Activated gamma-delta T cell (primary cell): ENCODE measurements at places on chromosomes 1 and 21.

GRCh38 chr1:231194843-231195516, 33.1 kb downstream of the TRIM67 start:
- DNase-seq, result no peak

DNA sequence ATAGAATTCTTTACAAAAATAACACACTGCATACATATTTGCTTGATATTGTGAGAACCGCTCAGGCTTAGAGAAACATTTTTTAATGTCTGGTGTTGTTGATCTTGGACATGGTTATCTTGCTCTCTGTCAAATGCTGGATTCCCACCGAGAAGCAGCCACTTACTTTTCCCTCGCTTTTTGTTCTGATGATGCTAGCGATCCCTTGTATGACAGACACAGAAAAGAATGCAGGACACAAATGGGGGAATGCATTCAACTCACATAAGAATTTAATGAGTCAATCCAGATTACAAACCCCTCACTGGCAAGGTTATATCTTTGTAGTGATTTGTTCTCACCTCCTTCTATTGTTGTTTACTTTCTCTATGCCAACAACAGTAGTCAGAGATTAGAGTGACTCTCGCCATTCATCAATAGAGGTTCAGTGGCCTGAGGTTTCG, 76.8 kb upstream of the AKT3 start:
- no peak for DNase-seq

DNA sequence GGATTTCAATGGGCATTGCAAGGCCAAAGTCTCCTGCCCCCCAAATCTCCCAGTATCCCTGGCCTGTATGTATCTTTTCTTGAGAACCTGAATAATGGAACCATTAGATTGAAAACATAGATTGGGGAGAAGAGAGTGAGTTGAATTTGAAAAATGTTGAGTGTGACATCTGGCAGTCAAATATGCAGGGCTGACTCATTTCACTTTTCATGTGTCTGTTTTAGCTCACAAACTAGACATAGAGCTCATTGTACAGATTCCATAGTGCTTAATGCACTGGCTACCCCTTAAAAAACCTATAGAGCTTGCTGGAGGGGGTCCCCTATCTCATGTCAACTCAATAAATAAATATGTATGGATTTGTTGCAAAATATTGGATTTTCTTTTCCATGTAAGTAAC, 30.8 kb downstream of the DDR2 start:
- no peak for DNase-seq

DNA sequence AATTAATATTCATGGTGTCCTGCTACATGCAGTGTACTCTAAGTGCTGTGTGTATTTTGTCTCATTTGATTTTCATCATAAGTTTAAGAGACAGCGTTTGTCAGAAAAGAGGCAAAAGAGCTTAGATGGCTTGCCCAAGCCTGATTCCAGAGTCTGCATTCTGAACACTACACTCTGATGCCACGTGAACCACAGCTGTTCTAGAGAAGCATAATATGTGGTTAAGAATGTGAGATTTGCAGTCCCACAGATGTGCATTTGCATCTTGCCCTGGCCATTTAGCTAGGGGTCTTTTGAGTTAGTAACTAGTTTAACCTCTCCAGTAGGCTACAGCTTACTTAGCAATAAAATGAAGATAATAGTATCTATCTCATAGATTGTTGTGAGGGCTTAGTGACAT, 9.2 kb upstream of the GADD45A start:
- no peak for DNase-seq

- DNase-seq, result no peak
These were observed 81.5 kb downstream of the ERG start for GRCh38 chr21:38416791-38417190.

DNA sequence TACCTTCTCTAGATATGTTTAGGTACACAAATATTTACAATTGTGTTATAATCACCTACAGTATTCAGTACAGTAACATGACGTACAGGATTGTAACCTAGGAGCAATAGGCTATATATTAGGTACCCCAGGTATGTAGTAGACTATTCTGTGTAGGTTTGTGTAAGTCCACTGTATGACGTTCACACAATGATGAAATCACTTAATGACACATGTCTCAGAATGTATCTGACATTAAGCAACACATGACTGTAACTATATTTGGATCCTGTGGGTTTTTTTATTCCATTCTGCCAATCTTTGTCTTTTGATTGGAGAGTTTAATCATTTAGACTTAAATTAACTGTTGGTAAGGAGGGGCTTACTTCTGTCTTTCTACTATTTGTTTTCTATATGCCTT, 52.1 kb downstream of the STYXL2 start:
- DNase-seq, result no peak

DNA sequence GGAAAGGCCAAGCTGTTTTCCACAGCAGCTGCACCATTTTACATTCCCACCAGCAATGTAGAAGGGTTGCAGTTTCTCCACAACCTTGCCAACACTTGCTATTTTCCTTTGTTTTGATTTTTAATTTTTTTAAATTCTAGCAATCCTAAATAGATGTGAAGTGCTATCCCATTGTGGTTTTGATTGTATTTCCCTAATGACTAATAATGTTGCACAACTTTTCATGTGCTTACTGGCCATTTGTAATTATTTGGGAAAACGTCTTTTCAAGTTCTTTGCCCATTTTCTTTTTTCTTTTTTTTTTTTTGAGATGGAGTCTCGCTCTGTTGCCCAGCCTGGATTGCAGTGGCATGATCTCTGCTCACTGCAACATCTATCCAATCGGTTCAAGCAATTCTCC, 53.9 kb downstream of the VCAM1 start:
- DNase-seq, result no peak

DNA sequence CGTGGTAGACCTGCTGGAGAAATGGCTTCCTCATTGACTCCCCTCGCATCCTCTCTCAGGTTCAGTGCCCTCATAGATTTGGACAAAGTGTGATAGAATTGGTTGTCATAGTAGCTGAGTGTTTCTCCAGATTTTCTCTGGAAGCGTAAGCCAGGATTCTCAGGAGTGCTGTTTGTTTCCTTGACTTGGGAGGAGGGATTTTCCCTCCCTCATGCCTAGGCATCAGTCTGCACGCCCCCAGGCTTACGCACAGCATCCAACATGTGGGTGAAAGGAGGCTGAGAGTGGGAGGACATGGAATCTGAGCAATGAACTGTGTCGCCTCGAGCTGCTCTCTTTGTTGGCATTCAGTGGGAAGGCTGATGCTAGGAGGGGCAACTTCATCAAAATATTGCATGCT, 503.5 kb downstream of the LTN1 start:
- no peak for DNase-seq

DNA sequence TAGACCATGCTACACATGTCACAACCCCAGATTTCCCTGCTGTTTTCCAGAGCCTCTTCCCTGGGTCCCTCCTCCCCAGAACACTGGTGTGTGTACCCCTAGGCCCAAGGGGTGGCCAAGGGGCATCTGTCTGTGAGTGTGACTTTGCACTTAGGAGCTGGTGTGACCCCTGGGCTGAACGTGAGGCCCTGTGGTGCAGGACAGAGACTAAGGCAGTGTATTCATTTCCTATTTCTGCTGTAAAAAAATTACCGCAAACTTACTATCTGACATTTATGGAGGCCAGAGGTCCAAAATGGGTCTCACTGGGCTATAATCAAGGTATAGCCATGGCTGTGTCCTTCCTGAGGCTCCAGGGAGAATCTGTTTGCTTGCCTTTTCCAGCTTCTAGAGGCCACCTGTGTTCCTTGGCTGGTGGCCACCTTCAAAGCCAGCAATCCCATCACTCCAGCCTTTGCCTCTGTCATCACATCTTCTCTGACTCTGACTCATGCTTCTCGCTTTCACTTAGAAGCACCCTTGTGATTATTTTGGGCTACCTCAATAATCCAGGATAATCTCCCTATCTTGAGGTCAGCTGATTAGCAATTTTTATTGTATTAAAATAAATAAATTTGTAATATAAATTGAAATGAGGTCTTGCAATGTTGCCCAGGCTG, 24.0 kb upstream of the ELOA start:
- DNase-seq, result no peak

DNA sequence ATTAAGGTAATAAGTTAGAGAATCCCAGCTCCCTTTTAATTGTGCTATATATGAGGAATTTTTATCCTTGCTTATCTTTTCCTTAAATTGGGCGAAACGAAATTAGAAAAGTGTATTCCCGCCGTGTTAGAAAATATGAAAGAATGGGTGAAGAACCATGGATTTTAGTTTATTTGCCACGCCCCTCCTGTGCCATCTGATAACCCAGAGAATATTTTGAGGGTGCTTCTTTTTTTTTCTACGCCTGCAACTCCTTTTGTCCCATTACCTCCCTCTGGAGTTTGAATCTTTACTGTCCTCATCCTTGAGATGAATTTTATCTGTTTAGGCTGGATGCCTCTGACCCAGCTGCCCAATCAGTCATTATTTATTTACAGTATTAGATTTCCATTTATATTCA, 1.6 kb downstream of the TLCD4 start:
- DNase-seq, result no peak

GRCh38 chr1:12179111-12179519, 12.3 kb downstream of the TNFRSF1B start:
- peak; percentile 75 for DNase-seq

- no peak for DNase-seq
These were observed 1.9 kb downstream of the PABPC4 start for GRCh38 chr1:39574646-39575045.

DNA sequence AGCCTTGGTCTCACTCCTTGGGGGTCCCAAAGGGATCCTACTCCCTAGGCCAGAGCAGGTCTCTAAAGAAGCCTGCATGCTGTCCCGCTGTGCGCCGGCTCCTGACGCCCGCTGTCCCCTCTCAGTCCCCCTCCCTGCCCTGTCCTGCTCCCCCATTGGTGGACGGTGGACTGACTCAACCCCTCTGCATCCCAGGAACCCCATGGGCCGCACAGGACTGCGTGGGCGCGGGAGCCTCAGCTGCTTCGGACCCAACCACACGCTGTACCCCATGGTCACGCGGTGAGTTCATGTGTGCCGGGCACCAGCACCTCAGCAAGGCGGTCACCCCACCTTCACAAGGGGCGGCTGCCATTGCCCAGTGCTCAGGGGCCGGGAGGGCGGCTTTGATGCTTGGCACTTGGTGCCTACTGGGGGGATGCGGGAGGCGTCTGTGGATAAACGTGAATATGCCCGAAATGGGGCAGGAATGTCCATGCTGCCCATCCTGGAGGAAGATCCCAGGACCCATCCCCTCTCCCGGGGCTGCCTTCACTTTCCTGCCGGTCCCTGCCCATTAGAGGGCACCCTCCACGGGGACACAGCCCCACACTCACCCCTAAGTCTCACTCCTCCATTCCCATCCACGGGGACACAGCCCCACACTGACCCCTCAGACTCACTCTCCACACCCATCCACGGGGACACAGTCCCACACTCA, 20.2 kb upstream of the LRRC3 start:
- DNase-seq, result no peak

GRCh38 chr1:145689922-145690321, 17.2 kb downstream of the PDZK1 start:
- DNase-seq, result no peak

GRCh38 chr1:228022571-228023293, 15.9 kb downstream of the WNT3A start:
- no peak for DNase-seq

- no peak for DNase-seq
These were observed 80.3 kb downstream of the KCNT2 start for GRCh38 chr1:196527919-196528318.

GRCh38 chr1:181134543-181135436, 46.3 kb downstream of the IER5 start:
- DNase-seq, result no peak

GRCh38 chr1:217344712-217345111, 286.2 kb downstream of the GPATCH2 start:
- no peak for DNase-seq
